ENCODE measurements at places on chromosomes 6 and 20.
A peak's percentile ranks its signal among the peaks of the same experiment; 100 is the strongest.

DNA sequence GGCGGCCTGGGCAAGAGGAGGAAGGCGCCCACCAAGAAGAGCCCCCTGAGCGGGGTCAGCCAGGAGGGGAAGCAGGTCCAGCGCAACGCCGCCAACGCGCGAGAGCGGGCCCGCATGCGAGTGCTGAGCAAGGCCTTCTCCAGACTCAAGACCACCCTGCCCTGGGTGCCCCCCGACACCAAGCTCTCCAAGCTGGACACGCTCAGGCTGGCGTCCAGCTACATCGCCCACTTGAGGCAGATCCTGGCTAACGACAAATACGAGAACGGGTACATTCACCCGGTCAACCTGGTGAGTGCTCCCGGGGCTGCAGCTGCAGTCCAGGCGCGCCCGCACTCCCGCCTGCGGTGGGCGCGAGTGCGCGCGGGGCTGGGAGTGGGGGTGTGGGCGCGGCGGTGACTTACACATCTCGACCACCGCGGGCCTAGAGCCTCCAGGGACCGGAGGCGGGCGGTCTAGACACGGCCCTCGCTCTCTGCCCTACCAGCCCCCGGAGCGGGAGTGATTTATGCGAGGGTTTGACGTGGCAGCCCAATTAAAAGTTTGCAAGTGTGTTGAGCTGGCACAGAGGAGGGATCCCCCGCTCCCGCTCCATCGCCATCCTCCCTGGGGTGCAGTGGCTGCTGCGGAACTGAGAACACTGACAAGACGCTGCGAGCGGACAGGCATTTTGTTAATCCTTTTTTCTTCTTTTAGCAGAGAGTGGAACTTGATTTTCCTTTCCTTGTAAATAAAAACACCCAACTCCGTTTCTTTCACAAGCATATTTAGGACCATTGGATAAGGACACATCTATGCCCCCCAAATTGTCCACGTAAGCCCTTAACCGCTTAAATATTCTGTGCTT, 867 bp downstream of the TCF21 start:
- no peak for DNase-seq

GRCh38 chr6:44548319-44548718, 160.8 kb downstream of the CDC5L start:
- DNase-seq: no peak

GRCh38 chr20:46325789-46326188, 17.5 kb upstream of the CDH22 start:
- no peak for DNase-seq

DNA sequence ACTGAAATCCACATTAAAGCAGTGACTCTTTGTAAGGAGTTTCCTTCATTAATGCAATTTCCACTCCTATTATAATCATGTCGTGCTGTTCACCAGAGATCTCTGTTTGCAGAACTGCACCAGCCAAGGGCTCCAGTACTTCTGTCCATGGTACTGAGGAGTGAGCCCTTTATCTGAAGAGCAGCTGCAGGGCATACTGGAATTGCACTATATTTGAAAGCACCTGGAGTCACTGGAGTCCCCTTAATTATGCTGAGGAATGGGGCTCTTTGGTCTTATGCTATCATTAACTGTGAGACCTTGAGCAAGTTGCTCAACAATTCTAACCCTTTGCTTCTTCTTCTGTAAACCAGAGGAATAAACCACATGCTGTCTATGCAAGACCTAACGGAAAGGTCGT, 61.7 kb upstream of the NUP153 start:
- no peak for DNase-seq

DNA sequence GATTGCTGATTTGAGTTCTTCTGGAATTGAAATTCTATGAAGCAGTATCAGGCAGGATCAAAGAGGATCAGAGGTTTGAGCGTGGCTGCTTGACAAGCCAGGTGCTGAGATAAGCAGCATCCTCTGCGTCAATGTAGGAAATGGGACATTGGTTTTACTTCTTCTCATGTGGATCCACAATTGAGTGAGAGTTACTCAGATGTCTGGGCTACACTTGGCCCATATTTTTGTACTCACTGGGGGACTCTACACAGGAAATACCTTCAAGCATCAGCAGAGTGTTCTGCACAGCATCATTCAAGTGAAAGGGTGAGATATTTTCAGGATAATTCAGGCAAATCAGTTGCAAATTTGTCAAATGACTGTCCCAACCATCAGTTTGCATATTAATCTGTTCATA, 613.9 kb upstream of the ARID1B start:
- no peak for DNase-seq

DNA sequence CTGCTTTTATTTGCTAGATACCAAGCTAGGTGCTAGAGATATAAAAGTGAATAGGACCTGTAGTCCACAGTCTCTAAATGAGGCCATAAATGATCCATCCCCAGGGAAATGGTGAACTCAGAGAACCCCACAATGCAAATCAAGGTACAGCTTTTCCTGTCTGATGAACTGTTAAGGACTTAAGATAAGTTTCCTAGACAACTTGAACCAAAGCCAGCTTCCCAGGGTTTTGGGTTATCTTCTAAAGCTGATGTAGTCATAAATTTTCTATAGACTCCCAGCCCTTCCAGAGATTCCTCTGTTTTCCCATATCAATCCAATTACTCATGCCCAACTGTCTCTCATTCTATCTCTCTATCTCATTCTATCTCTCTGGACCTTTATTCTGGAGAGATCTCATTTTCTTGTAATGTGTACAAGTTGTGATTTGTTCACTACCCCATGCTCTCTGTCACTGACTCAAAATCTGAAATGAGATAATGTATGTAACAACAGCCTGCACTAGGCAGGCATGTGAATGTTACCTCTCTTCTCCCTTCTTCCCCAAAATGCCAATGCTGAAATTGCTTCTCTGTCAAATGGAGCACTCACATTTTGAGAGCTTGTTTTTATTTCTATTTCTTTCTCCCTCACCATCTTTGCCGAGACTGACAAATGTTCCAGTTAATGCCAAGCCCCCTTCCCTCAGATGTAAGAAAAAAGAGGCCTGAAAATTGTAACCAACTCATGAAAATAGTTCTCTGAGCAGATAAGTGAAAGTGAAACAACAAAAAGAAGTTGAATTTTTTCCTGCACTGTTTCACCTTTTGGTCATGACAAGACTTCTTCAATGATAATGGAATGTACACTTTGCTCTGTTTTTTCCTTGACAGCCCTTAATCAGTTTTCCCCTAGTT, 279.9 kb downstream of the SLC35F1 start:
- DNase-seq: no peak

GRCh38 chr20:32536851-32537656, 48.1 kb downstream of the NOL4L start:
- DNase-seq: no peak

- DNase-seq: peak; percentile 87
Observed at GRCh38 chr6:24879351-24879750, 56.4 kb downstream of the RIPOR2 start.

DNA sequence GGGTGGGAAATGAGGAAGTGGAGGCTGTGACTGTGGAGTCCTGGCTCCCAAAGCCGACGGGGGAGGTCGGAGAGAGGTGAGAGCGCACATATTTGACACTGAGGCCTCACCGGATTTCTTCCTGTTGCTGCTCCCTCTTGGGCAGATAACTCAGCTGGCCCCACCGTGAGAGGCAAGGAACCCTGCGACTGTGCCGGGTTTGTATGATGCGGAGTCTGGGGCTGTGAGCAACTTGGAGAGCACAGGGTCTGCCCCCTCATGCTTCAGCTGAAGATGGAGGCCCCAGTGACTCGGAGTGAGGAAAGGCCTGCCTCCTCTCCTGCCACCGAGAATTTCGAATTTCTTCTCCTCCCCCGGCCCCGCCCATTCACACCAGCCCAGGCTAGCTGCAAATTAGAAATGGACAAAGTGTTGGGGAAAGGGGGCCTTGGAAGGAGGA, 160.6 kb downstream of the GRM4 start:
- no peak for DNase-seq

- peak; percentile 38 for DNase-seq
Observed at GRCh38 chr6:110949679-110950285, 8.7 kb upstream of the GTF3C6 start.

DNA sequence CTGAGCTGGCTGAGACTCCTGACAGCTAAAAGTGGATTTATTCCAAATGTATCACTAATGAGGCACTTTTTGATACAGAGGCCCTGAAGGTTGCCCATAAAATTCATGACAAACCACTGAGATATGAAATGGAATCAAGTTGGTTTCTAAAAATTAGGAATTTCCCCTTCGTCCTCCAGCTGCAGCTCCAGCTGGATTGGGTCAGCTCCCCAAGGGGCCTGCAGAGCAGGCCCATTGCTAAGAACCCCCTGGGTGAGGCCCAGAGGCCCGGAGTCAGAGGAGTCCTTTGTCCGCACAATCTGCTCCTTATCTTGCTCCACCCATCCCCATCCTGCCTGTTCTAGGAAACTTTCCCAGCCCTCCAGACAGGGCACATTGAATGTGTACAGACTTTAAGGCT, 163.5 kb upstream of the TOP1 start:
- no peak for DNase-seq

DNA sequence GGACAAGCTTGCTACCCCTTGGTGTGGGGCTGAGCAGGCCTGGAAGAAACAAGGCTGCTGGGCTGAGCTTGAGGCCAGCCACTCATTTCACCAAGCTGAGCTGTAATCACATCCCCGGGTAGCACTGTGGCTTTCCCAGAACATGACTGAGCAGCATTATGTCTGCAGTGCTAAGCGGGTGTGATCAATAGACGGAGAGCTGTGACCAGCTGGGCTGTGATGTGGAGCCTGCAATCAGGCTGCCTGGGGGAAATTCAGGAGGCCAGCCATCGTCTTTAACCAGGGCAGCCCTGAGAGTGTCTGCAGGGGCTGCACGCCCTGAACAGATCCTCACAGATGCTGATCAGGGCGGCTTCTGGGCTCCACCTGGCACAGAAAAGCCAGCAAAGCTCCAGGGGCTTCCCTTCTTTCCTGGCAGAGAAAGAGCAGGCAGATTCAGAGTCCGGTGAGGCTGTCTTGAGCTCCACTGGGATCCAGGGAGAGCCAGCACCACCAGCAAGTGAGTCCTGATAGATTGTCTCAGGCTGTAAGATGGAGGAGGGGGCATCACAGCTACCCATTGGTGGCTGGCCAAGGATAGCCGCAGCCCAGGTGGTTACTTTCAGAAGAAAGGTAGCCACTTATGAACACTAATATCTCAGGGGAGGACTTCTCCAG, 165.9 kb downstream of the NRN1 start:
- DNase-seq: no peak

DNA sequence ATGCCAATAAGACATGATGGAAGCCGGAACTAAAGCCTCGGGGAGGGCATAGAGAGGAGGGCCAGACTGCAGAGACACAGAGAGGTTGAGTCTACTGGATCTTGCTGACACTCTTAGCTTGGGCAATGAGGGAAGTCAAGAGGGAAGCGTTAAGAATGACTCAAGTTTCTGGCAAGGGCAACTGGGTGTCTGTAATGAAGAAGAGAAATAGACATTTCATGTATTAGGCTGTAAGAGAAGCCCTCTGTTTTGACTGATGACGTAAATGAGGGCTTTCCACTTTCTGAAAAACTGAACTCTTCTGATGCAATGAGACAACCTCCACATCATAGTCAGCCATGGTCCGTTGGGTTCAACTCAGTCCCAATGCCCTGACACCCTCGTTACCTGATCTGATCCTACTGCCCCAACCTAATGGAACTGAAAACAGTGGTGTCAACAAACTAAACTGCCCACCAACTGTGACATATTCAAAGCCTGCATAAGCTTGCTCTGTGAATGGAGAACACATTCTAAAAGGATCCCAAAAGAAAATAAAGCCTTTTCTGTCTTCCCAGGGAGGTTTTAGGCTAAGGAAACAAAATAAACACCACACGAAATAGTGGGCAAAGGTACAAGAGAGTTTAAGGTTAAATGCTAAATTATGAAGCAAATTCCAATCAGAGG, 45.8 kb upstream of the PNRC1 start:
- no peak for DNase-seq

DNA sequence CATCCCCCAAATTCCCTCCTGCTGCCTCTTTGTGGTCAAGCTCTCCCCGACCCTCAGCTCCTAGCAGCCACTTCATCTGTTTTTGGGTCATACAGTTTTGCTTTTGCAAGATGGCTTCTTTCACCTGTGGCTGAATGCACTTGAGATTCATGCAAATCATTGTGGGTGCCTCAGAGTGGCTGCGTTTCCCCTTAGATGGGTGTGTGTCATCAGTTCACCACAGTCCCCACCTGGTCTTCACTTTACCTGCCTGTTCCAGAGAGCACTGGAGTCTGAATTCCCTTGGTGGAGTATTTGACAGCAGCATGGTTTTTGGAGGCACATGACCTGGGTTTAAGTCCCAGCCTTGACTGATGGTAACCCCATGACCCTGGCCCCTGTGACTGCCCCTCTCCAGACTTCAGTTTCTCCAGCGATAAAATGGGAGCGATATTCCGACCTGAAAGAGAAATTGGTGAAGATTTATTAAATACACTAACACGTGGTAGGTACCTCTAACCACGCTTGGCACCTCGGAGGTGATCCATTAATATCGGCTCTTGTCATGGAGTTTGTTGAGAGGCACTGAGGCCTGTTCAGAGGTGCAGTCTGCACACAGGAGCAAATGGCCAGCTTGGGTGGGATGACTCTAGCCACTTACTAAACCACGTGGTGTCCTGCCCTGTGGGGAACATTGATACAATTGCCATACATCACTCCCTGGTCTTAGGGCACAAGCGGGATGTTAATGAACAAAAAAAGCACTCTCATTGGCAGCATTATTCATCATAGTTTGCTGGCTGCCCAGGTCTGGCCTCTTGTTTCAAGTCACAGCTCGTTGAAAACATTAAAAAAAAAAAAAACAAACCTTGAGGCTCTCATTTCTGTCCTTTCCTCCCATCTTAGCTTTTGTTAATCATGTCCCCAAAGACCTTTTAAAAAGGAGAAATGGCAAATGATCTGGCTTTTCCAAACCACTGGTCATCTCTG, 167.2 kb upstream of the KCNG1 start:
- DNase-seq: no peak

DNA sequence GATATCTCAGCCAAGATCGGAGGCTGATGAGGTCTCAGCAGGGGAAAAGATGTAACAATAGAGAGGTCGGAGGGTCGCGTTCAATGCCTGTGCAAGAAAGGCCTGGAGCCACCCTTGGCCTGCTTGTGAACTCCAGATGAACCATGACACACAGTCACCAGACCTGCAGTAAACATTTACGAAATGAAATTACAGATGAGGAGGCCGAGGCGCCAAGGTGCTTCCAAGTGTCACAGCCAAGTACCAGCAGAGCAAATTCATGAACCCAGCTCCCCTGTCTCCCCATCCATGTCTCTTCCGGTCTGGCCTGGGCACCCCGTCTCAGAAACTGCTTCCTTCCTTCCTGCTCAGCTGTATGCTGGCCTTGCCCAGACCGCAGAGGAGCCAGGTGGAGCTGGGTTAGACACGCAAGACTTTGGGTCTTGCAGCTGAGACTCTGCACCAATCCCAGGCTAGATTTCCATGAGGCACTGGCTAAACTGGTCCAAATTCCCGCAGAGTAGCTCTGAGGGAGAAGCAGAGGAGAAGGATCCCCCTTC, 48.1 kb downstream of the CHMP4B start:
- no peak for DNase-seq

Data from HFFc6 (cell line).